ENCODE measurements at places on chromosomes 6 and 20.
A peak's percentile ranks its signal among the peaks of the same experiment; 100 is the strongest.

- DNase-seq: no peak
These were observed at the start of gene OXT for GRCh38 chr20:3071610-3072529. Gene OXT (plus strand): TSS chr20:3071620. CDS start chr20:3071656, 36 bp downstream.

- DNase-seq: no peak
These were observed 50.8 kb downstream of the CD109 start for GRCh38 chr6:73746787-73747186.

- no peak for DNase-seq
These were observed 4.0 kb upstream of the BPI start for GRCh38 chr20:38299963-38300362.

DNA sequence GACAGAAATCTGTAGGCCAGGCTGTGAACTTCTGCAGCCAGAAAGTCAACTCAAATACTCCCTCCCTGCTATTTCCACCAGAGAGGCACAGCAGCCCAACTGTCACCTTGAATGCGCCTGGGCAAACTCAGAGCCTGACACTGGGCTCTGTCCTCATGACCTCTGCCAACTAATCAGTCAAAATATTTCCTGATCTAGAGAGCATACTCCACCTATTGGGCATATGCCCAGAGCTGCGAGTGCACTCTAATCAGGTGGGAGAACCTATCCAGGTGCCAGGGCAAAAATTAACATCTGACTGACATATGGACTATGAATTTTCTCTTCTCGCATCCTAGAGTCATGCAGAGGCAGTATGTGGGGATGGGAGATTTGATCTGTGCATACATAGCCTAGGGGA, 406.3 kb upstream of the RUNX2 start:
- no peak for DNase-seq

DNA sequence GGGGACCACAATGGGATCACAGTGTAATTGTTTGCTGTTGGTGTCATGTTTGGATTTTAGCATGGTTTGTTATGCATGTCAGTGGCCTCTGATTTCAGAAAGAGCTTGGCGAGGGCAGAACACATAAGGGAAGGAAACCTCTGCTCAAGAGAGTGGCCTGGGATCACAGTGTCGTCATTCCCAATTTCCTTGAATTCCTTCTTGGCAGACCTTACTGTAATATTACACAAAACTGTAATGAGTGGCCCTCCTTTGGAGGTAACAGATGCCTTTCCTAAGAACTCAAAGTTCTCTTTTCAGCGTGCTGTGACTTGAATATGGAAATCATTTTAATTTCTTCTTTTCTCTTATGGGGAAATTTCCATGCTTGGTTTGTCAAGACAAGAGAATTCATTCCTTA, 46.9 kb downstream of the JAG1 start:
- no peak for DNase-seq

DNA sequence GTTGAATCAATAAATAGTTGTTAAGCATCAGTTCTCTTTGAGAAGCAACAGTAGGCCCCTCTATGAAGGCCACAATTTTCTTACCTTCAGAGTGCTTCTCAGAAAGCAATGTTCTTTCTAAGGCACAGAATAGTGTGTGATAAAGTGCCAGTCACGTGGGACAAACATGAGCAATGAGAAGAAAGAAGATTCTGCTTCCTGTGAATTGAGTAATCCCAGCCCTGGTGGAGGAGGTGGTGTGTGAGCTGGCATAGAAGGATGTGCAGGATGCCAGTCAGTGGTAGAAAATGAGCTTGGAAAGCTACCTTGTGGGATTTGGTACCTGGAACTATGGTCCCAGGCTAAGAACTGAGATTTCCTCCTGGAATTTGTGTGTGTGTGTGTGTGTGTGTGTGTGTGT, 21.7 kb downstream of the KIZ start:
- DNase-seq: no peak

- DNase-seq: no peak
These were observed 336.4 kb upstream of the BTBD3 start for GRCh38 chr20:11581271-11581670.

DNA sequence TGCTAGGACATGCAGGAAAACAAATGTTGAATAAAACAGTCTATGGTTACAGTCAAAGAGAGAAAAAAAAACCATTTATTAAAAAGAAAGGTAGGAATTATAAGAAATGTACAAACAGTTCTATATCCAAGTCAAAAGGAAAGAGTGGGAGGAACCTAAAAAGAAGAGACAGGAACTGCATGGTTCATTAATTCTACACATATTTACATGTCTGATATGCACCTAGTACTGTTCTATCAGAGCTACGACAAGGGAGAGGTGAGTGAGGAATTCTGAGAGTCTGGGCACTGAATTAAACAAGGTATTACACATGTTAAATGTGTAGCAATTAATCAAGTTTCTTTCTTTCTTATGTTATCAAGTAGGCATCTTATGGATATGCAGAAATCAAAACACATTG, 41.9 kb downstream of the SYCP2 start:
- DNase-seq: no peak

DNA sequence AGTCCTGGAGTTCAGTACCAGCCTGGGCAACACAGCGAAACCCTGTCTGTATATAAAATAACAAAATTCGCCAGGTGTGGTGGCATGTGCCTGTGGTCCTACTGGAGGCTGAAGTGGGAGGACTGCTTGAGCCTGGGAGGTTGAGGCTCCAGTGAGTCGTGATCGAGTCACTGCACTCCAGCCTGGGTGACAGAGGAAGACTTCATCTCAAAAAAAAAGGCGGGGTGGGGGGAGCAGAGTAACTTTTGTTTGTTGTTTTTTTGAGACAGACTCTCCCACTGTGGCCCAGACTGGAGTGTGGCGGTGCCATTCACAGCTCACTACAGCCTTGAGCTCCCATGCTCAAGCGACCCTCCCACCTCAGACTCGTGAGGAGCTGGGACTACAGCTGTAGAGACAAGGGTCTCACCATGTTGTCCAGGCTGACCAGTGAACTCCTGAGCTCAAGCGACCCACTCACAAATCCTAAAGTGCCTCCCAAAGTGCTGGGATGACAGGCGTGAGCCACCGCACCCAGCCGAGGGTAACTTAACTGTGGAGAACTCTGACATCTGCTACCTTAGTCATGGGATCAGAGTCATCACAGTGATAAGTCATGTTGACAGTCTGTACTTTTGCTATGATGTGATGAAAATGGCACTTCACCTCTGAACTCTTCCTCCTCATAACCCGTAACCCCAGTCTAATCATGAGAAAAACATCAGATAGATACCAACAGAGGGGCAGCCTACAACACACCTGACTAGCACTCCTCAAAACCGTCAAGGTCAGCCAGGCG, 16.5 kb downstream of the PEDS1 start:
- DNase-seq: no peak

DNA sequence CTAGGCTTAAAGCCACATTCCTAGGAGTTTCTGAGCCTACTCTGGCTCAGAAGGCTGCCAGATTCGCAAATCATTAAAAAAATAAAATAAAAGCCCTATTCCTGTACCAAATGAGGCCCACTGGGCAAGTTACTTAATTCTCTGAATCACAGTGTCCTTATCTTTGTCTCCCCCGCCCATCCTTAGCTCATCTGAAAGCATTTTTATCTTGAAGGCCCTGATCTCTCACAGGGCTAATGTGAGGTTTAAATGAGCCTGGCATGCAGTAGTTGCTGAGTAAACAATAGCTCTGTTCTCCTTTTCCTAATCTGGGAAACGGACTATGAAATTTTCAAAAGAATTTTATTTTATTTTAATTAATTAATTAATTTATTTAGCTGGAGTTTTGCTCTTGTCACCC, 2.1 kb upstream of the ZBTB12 start:
- DNase-seq: no peak

- DNase-seq: no peak
These were observed 72.3 kb downstream of the SIM1 start for GRCh38 chr6:100392423-100392822.

GRCh38 chr6:5636210-5637030, 370.3 kb downstream of the NRN1 start:
- no peak for DNase-seq

DNA sequence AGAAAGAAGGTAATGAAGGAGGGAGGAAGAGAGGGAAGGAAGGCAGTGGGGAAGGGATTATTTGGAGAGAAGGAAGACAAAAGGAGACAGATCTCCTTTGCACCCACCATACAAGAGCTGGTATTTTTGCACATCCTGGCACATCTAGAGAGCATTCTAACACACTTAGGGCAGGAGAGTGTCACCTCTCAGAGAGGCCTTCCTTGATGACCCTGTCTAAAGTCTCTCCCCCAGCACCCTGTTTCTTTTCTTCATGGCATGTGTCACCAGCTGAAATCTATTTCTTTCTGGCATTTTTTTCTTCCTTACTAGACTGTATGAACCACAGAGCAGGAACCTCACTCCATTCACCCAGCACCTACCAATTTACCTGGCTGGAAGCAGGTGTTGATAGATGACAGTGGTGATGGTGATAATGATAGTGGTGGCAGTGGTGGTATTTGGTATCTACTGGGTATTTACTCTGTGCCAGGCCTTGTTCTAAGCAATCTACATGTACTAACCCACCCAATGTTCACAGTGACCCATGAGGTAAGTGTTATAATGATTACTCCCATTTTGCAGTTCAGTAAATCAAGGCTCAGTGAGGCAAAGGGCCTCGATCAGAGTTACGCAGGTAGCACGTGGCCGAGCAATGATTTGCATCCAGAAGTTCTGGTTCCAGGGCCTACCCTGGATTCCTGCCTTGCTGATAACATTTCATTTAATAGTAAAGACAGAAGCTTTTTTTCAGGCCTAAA, 131.8 kb downstream of the NFATC2 start:
- DNase-seq: no peak

- peak; percentile 59 for DNase-seq
These were observed 12.2 kb downstream of the BACH2 start for GRCh38 chr6:90284236-90285041.

All from AG09309 (cell line).